ENCODE measurements at places on chromosomes 1 and 21. TPM values are rescaled to one million over a fixed set of nuclear protein-coding genes. Genes with fewer than 3 reads are reported as not detected.

GRCh38 chr1:150843474-150843873 lies 32.9 kb downstream of the ARNT start:
- DNase-seq, result no peak

The COA7 gene
- 14.6 TPM for total RNA-seq

The MYOC gene
- total RNA-seq, result 0.27 TPM

DNA sequence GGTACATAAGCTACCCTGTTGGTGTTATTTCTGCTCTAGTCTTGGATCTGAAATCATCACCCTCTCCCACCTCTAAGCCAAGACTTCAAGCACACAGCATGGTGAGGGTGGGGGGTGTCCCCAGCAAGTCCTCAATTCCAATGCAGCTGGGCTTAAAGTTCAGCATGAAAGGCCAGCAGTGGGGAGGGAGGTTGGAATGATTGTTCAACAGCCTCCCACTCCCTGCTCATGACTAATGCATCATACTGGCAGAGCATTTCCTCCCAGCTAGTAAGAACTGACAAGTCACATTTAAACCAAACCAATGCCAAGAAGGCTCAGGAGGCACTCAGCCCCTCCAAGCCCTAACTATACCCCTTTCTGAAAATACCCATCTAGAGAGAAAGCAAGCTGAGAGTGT lies 50.1 kb downstream of the TIAM1 start:
- no peak for DNase-seq

- DNase-seq, result no peak
Observed at GRCh38 chr1:12460911-12461621, 156.9 kb downstream of the DHRS3 start.

DNA sequence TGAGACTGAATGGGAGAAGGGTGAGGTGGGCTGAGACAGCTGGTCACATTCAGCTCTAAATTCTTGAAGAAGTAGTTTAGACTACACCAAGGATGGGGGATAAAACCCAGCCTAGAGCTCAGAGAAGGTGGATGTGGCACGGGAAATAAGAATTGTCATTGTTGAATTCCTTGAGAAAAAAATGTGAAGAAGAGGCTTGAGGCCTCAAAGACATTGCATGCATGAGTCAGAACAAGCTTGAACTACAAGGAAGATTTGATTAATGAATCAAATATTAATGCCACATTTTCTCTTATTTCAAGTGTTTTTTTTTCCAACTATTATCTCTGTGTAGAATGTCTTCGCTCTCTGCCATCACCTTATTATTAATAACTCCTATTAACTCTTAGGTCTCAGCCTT lies 58.9 kb downstream of the MAP3K7CL start:
- no peak for DNase-seq

Data from cerebellum (tissue), 4 donors.